ENCODE measurements at places on chromosomes 7 and 10.

DNA sequence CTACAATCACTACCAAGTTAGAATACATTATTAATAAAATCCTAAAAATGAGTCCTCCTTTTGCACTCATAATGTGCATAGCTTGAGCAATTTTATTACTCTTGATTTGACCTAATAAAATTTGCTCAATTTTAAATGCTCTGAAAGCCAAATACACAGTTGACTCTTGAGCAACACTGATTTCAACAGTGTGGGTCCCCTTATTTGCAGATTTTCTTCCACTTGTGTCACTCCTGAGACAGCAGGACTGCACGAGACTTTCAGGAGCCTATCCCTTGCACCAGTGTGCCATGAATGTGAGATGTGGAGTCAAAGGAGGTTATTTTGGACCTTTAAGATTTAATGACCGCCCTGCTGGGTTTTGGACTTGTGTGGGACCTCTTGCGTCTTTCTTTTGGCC is 23.2 kb downstream of the RNF216 start:
- no peak for DNase-seq

- DNase-seq, result no peak
These were observed 825.8 kb upstream of the POM121L12 start for GRCh38 chr7:52209614-52210013.

DNA sequence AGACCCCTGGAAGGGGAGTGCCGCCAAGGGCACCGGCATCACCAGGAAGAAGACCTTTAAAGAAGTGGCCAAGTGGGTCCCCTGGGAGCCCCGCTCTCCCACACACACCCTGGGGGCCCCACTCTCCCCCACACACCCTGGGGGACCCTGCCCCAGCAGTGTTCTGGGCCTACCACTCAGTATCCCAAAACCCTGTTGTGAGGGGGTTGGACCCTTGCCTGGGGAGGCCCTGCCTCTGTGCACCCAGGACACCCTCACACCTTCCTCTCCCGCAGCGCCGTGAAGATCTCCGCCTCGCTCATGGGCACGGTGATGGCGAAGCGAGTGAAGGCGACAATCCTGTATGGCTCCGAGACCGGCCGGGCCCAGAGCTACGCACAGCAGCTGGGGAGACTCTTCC is 10.7 kb downstream of the NOS3 start:
- no peak for DNase-seq

DNA sequence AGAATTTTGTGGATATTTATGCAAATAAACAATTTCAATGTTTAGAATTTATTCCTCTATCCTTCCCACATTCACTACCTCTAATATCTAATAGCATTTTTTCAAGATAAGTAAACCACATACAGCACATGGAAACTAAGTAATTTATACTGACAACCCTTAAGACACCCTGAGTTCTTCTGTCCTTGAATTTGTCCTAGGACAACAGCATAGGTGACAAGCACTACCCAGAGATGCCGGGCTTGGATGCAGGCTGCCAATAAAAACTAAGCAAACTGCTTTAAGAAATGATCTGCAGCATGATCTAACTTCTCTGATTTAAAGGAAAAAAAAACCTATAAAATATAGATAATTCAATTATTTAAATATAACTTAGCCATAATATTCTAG is 22.7 kb downstream of the NT5C3A start:
- DNase-seq, result no peak

DNA sequence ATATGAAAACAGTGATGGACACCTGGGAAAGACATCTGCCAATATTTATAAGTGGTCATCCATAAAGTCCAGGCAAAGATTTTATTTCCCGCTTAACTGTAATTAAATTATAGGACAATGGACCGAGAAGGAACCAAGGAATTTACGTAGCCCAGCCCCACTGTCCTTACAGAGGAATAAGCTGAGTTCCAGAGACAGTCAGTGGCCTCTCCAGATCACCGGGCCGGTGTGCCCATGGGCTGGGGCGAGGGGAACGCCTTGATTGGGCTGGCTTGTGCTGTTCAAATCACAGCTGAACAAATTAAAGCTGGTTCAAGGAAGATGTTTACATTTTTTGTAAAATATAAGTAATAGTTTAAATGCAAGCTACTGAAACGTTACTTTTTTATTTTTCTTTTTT is 40.7 kb downstream of the PFKP start:
- no peak for DNase-seq

GRCh38 chr10:33566001-33566400 is 231.5 kb upstream of the NRP1 start:
- no peak for DNase-seq

DNA sequence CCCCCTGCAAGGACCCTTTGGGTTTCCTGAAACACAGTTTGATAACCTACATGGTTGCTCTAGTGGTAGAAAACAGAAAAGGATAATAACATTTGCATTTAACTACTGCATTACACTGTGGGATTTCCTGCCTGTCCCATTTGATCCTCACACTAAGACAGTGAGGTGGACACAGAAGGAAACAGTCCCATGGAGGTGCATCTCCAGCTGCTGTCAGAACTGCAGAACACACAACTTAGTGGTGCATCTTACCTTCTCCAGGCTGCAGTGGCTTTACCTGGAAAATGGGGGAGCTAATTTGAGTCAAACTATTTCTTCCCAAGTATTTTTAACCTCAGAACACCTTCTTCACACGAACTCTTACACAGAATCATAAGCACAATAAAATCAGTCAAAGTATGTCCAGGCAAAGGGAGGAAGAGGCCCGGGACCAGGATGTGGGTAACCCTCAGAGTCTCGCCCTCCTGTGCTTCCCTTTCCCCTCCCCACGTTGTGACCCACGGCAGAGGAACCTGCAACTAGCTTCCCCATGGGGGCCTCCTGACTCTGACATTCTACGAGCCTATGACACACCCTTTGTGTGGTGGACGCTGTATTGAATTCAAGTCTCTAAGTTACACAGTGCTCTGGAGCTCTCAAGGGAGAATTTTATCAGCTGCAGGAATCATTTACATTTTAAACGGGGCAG is 33.7 kb downstream of the SCRN1 start:
- DNase-seq, result no peak

- DNase-seq, result no peak
These were observed 31.7 kb downstream of the ABCC2 start for GRCh38 chr10:99814143-99814542.

DNA sequence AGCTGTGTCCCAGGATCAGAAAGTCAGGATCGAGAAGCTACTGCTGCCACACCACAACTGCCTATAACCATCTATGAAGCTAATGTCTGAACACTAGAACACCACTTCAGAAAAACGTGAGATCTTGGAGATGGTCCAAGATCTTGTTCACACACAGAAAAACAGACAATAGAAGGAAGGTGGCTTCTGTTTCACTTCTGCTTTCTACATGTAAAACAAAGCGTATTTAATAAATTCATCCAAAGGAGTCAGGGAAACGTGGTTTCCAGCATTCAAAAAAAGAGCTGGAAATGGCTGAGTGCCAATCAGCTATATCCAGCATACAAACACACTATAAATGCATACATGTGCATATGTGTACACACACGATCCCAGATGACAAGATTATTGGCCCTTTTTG is 70.2 kb upstream of the CCDC71L start:
- DNase-seq, result no peak

DNA sequence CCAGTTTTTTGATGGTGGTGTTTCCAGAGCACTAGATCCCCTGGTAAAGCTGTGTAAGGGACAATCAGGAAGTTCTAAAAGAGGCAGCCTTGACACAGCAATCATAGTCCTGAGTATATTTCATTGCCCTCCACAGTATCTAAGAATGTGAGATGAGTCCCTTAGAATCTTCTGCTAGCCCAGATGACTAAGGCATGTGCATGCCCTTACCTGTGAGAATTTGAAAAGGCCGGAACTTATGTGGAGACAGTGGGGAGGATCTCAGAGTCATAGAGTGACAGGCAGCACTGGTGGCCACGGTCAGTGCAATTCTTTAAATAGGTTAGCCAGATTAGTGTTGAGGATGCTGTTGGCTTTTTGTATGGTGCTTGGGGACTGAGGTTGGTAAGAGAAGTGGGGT is 361.4 kb upstream of the VSTM2A start:
- DNase-seq, result no peak

DNA sequence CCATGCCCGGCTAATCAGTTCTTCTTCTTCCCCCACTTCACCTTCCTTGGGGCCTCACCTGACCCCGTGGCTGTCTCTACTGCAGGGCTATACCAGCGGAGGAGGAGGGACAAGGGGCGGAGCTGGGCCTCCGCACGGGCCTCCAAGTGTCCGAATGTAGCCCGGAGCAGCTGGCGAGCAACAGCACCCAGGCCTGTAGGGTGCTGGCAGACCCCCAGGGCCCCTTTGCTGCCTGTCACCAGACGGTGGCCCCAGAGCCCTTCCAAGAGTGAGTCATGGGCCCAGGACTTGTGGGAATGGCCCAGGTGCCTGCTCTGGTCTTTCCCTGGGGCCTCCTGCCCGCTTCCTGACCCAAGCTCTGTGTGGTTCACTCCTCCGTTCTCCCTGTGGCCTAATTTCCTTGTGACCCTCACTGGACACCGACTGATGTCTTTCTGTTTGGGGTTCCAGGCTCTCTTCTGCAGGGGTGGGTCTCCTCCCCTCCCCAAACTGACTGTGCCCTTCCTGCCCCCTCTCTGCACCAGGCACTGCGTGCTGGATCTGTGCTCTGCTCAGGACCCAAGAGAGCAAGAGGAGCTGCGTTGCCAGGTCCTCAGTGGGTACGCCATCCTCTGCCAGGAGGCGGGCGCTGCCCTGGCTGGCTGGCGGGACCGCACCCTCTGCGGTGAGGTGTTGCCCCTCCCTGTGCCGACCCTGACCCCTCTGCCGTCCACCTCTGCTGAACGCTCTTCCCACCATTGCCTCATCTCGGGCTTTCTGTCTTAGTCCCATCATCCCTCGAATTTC is 35.2 kb downstream of the EPHB4 start:
- no peak for DNase-seq

DNA sequence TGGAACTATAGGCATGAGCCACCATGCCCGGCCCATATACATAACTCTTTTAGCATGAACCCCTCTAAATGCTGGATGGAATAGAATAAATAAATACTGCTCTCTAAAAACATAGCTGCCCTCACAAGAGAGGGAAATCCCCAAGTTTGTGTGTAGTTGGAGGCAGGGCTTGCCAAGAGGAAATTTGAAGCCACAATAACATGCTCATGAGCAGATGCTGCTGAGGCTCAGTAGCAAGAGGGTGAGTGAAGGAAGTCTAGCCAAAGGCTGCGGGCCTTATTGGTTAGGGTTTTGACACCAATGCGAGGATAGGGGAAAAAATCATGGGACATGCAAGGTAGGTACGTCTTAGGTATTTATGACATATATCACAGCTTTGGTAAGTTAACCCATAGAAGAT is 17.3 kb downstream of the TPK1 start:
- no peak for DNase-seq

DNA sequence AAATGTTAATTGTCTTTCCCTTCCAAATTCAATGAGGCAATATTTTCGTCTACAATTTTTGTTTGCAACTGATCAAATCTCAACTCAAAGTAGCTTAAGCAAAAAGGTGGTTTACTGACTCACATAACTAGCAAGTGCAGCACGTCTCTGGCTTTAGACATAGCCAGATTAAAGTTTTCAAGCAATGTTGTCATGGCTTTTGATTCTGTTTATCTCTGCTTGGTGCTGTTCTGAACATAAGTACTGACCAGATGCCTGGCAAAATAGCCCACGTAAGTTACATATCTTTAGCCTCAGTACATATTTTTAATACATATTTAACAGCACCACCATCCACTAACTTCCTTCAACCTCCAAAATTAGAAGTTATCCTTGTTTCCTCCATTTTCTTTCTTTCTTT is 877.9 kb downstream of the KCNMA1 start:
- no peak for DNase-seq

DNA sequence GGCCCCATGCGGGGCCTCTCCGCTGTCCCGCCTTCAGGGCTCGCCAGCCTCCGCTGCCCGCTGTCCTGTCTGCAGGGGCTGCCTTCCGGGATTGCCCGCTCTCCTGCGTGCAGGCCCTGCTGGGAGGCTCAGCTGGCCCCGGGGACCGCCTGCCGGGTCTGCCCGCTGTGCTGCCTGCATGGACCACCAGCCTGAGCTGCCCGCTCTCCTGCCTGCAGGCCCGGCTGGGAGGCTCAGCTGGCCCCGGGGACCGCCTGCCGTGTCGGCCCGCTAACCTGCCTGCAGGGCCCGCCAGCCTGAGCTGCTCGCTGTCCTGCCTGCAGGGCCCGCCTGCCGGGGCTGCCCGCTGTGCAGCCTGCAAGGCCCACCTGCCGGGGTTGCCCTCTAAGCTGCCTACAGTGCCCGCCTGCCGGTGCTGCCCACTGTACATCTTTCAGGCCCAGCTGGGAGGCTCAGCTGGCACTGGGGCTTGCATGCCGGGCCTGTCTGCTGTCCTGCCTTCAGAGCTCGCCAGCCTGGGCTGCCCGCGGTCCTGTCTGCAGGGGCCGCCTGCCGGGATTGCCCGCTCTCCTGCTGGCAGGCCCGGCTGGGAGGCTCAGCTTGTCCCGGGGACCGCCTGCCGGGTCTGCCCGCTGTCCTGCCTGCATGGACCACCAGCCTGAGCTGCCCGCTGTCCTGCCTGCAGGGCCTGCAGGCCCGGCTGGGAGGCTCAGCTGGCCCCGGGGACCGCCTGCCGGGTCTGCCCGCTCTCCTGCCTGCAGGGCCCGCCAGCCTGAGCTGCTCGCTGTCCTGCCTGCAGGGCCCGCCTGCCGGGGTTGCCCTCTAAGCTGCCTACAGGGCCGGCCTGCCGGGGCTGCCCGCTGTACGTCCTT is 165.1 kb downstream of the GLRX3 start:
- DNase-seq, result no peak

DNA sequence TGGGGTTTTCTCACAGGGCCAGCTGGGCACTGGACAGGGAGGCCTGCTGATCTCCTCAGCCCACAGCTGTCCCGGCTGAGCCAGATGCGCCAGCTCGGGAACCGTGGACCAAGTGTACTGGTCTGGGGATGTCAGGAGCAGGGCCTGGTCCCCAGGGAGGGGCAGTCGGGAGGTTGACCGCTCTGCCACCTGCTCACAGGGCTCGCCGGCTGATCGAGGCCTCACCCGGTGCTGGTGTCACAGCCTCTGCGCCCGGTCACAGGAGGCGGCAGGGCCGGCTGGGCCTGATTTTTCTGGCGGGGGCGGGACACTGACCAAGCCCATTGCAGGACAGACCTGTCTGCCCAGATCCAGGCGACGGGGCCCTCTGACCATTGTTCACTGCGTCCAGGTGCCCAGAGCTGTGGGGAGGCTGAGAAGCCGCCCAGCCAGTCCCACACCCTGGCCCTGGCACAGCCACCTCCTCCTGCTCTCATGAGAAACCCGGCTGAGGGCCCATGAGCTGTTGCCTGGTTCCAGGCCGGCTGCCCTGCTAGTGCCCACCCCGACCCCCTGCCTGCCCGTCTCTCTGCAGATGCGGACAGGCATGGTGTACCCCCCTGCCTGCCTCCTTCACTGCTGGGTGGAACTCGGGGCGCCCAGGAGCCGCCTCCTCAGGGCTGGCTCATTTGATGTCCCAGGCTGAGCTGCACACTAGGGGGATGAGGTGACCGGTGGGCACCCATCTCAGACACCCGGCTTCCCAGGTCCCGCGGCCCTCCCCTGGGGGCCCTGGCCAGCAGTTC is 3.0 kb upstream of the TMEM184A start:
- no peak for DNase-seq

- no peak for DNase-seq
These were observed 18.0 kb downstream of the NDUFB2 start for GRCh38 chr7:140714331-140715040.

GRCh38 chr10:33901166-33901565 is 566.7 kb upstream of the NRP1 start:
- DNase-seq, result no peak
